ENCODE measurements at places on chromosomes 1 and 21. TPM values are rescaled to one million over a fixed set of nuclear protein-coding genes. Genes with fewer than 3 reads are reported as not detected.

GRCh38 chr1:43235451-43236121 lies 34.2 kb upstream of the TMEM125 start:
- no peak overlapping the region for H3K27ac ChIP-seq
- H3K27me3 ChIP-seq: no peaks in the 10 kb centered on the region
- no peaks in the 10 kb centered on the region for H3K36me3 ChIP-seq

DNA sequence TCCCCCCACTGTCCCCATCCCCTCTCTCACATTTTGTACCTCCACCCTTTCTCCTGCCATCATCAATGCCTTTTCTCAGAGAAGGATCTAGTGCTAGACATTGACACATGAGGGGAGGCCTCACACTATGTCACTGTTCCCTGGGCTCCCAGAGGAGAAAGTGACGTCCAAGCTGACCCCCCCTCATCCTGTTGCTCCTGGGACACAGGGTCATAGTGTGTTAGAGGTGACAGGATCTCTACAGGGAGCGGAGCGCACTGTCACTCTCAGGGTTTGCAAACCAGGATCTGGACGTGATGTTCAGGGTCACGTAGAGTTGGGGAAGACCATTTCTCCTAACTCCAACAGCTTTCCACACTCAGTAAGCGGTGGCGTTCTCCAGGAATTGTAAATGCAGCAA lies 2.6 kb downstream of the NCMAP start:
- H3K27ac ChIP-seq: peak overlapping the region; percentile 90
- no peaks in the 10 kb centered on the region for H3K27me3 ChIP-seq
- H3K36me3 ChIP-seq: peaks cover 73% of the 10 kb centered on the region
- peak overlapping the region; percentile 96 for H3K4me3 ChIP-seq
- peaks cover 47% of the 10 kb centered on the region for H3K4me1 ChIP-seq

- peaks cover 44% of the 10 kb centered on the region for H3K4me1 ChIP-seq
- H3K27me3 ChIP-seq: no peaks in the 10 kb centered on the region
- peak overlapping the region; percentile 57 for H3K27ac ChIP-seq
- peaks cover 6% of the 10 kb centered on the region for H3K36me3 ChIP-seq
- peak overlapping the region; percentile 38 for H3K4me3 ChIP-seq
Observed at GRCh38 chr1:58848818-58849411, 65.1 kb upstream of the JUN start.

DNA sequence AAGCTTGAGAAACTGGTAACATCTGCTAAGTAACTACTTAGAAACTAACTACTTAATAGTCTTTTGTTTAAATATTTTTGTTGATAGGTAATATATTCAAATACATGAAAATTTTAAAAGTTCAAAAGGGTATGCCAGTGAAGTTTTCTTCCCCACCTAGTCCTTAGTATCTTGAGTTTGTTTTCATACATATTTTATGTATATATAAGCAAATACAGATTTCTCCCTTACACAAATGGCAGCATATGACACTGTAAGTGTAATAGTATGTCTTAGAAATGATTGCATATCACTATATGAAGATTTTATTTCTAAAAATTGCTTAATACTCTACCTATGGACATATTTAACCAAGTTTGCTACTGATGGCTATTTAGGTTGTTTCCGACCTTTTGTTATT lies 38.9 kb downstream of the MARK1 start:
- no peak for DNase-seq
- H3K36me3 ChIP-seq: no peaks in the 10 kb centered on the region
- H3K4me3 ChIP-seq: no peak overlapping the region
- H3K27me3 ChIP-seq: no peaks in the 10 kb centered on the region
- H3K27ac ChIP-seq: no peak overlapping the region
- no peaks in the 10 kb centered on the region for H3K4me1 ChIP-seq

GRCh38 chr1:37741662-37742061 lies 23.3 kb downstream of the EPHA10 start:
- H3K36me3 ChIP-seq: no peaks in the 10 kb centered on the region
- DNase-seq: no peak

- peaks cover 13% of the 10 kb centered on the region for H3K36me3 ChIP-seq
- no peak overlapping the region for H3K4me3 ChIP-seq
- no peak overlapping the region for H3K27ac ChIP-seq
- DNase-seq: no peak
Observed at GRCh38 chr1:213020016-213020415, 4.3 kb upstream of the ANGEL2 start.

DNA sequence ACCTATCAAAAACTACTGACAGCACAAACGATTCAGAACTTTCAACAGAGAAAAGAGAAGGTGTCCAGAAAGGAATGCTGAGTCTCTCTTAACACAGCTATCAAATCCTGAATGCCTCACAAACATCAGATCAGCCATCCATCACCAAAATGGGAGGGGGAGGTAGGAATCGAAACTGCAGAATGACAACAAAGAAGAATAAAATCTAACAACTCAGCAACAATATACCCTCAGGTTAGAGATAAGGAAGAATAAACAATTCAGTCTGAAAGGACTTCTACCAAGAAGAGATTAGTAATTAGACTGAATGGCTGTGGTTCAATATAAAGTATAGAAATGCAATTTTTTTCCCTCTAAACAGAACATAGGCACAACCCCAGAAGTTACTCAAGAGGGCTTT lies 94.4 kb downstream of the RERE start:
- peaks cover 9% of the 10 kb centered on the region for H3K4me1 ChIP-seq
- H3K27ac ChIP-seq: no peak overlapping the region
- H3K27me3 ChIP-seq: no peaks in the 10 kb centered on the region
- DNase-seq: no peak
- no peaks in the 10 kb centered on the region for H3K36me3 ChIP-seq

DNA sequence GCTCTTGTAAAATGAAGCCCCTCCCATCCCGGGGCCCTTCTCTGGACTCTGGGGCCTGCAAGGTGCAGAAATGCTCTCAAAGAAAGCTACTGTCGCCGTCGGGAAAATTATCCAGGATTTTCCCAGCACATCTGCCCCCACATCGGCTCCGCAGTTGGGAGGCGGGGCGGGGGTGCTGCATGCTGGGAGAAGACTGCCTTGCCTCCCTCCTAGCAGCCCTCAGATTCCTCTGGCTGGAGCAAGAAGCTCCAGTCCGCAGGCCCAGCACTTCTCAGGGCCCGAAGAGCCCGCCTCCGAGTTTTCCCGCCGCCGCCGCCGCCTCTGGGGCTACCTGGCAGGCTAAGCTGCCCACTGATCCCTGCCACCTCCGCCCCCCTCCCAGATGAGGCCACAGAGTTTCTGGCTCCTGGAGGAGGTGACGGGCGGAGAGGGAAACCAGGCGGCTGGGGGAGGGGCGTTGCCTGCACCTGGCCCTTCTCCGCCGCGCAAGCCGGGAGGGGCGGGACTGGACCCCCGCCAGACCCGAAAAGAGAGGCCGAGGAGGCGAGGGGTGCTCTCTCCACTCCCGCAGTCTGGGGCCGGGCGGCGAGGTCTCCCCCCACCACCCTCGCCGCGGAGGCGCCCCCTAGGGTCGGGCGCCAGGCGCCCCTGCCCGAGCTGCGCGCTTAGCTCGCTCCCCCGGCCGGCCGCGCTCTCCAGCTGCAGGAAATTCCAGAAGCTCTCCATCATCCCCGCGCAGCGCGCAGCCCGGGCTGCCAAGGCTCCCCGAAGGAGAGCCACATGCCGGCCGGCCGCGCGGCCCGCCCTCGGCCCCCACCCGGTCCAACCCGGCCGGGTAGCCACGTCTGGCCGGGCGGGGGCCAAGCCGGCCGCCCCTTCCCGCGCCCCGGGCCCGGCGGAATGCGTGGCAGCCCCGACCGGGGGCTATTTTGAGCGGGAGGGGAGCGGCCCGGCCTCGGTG lies 28.8 kb downstream of the AHDC1 start:
- H3K4me3 ChIP-seq: peak overlapping the region; percentile 37
- H3K27me3 ChIP-seq: no peaks in the 10 kb centered on the region
- H3K27ac ChIP-seq: no peak overlapping the region
- peak; percentile 67 for DNase-seq

Gene HES5
- not detected for total RNA-seq
